ENCODE measurements at places on chromosomes 12 and 14. TPM values are rescaled to one million over a fixed set of nuclear protein-coding genes. Genes with fewer than 3 reads are reported as not detected.

The COQ5 gene
- total RNA-seq, result 28.5 TPM

The SCNN1A gene
- total RNA-seq, result 3.6 TPM

The KRT78 gene
- total RNA-seq, result not detected

The ACSS3 gene
- total RNA-seq, result not detected

The PRH2 gene
- total RNA-seq, result not detected

The ANGEL1 gene
- 9.5 TPM for total RNA-seq

The FAM90A1 gene
- total RNA-seq, result 0.07 TPM

The KLRC1 gene
- total RNA-seq, result not detected

The CLEC4A gene
- total RNA-seq, result not detected

The KSR2 gene
- total RNA-seq, result 0.66 TPM

The PLBD1 gene
- total RNA-seq, result 4.6 TPM

The MED13L gene
- total RNA-seq, result 25.2 TPM

The ADAMTS20 gene
- not detected for total RNA-seq

The FOXA1 gene
- 11.5 TPM for total RNA-seq

The SLCO1B1 gene
- total RNA-seq, result 0.26 TPM

The EPYC gene
- not detected for total RNA-seq

The B4GALNT3 gene
- 0.47 TPM for total RNA-seq

The PTHLH gene
- 39.3 TPM for total RNA-seq

The OR6C65 gene
- total RNA-seq, result not detected

The RNASE3 gene
- total RNA-seq, result not detected

The TAPBPL gene
- 4.0 TPM for total RNA-seq

Data from A549 treated with CpdA at 1 μM for 4 hours (cell line).